ENCODE measurements at places on chromosomes 13 and 19.

GRCh38 chr13:63408331-63409189, 1992.9 kb upstream of the PCDH20 start:
- peak; percentile 27 for DNase-seq

GRCh38 chr13:100646030-100646673, 28.4 kb downstream of the TMTC4 start:
- peak; percentile 60 for DNase-seq

GRCh38 chr13:107251341-107251740, 683.4 kb upstream of the ARGLU1 start:
- no peak for DNase-seq

DNA sequence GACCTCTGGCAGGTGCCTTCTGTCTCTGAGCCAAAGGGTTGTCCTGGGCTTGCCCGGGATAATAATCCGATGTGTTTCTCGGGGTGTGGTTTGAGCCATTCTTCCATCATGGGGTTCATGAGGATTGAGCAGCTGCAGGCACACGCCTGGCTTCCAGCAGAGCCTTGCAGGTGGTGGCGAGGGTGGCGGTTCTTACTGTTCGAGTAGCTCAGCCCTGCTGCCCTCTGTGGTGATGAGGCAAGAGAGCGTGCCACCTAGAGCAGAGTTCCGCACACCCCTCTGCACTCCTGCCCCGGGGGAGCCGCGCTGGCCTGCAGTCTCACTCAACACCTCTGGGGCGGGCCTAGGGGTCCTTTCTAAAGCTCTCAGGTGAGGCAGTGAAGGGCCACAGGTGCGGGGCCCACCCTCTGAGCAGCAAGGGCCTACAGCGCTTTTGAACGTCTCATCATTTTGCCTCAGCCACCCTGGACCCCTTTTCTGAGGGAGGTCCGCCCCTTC, 3.8 kb downstream of the SCN1B start:
- no peak for DNase-seq
